NCI-H1436 treated with DMSO at 0.1 percent for 48 hours (cell line): ENCODE measurements at places on chromosomes 13 and 19.

DNA sequence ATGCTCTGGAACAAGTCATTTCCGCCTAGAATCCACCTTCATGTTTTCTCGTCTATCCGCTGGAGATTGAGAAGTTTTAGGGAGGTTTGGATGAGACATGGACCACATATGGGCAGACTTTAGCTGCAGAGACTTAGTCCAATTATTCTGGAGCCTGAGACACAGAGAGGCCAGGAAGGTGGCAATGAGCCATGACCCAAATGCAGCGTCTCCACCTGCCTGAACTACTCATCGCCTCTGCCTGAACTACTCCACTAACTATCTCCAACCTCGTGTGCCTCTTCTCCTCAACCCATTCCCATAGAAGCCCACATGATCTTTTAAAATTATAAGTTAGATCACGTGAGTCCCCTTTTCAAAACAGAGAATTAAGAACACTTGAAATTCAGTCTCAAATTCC lies 5.6 kb downstream of the PLEKHA4 start:
- DNase-seq, result no peak

- no peak for DNase-seq
Observed at GRCh38 chr13:113178070-113178895, 19.8 kb downstream of the PROZ start.

- no peak for DNase-seq
Observed at GRCh38 chr13:109821103-109821502, 34.7 kb upstream of the IRS2 start.

DNA sequence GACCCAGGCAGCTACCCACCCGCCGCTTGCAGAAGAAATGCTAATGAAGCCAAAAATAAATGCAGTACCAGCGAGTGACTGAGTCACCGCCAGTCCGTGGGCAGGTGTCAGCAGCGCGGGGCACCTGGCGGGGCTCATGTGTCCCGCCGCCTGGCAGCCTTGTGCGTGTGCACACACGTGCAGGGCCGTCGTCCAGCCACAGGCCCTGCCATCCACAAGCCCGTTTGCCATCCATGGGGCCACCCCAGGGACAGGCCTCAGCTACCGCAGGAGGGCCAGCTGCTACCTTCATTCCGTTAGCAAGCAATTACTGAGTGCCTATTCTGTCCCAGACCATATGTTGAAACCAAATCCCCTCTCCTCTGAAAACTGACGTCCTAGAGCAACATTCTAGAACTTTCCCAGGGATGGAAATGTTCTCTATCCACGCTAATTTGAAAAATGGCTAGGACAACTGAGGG lies 20.5 kb downstream of the NCAN start:
- no peak for DNase-seq

GRCh38 chr13:36839981-36840380 lies 21.0 kb downstream of the RFXAP start:
- DNase-seq, result no peak

DNA sequence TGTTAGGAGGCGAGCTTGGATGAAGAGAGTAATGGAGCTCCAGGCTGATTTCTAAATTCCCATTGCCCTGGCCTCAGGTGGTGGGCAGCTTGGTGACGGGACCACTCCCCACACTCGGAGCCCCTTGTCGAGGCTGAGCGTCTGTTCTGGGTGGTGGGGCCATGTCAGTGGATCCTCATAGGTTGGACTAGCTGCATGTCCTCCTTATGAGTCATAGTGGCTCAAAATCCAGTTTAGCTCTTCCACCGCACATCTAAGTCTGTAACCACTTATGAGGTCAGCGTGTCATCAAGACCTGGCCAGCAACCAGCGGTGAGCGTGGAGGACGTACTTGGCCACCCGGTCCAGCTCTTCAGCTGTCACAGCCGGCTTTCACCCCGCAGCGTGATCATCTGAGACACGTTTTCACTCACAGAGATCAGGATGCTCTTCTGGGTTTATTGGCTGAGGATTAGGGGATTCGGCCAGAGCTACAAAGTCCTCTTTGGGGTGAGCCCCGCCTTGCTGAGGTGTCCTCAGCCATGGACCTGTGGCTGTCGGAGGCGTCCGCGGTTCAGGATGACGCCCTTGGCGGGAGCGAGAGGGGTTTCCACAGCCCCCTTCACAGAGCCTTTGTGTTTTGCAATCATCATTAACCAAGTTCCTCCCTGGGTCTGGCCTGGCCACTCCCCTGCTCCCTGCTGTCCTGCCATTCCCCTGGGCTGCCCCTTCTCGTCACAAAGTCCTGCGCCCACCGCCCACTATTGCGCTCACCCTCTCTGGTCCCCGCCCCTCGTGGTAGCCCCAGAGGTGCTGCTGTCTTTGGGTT lies 41.9 kb downstream of the ADPRHL1 start:
- DNase-seq, result no peak

GRCh38 chr19:30781519-30781918 lies 409.3 kb downstream of the ZNF536 start:
- no peak for DNase-seq

GRCh38 chr19:1068009-1069001 lies 1.3 kb downstream of the ARHGAP45 start:
- DNase-seq, result no peak

DNA sequence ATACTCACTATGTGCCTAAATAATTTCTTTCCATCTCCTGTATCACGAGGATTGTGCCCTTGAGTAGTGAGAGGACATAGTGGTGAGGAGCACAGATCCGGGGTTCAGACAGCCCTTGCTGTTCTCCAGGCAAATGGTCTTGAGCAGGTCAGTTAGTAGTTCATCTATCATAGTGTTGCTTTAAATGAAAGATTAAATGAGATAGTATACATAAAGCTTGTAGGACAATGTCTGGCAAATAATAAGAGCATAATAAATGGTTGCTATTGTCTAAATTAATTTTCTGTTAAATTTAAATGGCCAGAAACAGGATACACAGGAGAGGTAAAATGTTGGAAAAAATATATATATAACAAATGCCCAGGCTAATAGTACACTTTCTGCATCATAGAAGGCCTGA lies 23.4 kb downstream of the FAM124A start:
- no peak for DNase-seq

GRCh38 chr19:33317517-33317916 lies 15.2 kb upstream of the CEBPA start:
- DNase-seq, result no peak

DNA sequence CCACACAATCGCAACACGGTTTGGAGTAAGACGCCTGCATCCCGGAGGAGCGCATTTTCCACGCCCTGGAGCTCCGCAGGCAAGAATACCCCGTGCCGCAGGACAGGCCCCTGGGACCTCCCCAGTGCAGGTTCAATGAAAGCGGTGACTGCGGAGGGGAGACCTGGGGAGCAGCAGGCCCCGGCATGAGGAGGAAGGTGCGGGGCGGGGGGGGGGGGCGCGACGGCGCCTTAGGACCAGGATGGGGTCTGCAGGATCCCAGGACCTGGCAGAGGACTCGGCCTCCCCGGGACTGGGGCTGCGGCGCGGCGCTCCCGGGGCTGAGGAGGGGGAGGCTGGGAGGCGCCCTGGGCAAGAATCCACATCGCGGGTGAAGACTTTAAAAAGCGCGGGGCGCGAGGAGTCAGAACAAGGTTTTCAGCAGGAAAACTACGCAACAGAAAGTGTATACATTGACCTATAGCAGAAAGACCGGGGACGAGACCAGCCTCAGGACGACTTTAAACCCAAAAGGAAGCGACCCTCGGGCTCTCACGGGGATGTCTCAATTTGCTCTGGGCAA lies 432 bp downstream of the ZNF611 start:
- DNase-seq, result no peak

DNA sequence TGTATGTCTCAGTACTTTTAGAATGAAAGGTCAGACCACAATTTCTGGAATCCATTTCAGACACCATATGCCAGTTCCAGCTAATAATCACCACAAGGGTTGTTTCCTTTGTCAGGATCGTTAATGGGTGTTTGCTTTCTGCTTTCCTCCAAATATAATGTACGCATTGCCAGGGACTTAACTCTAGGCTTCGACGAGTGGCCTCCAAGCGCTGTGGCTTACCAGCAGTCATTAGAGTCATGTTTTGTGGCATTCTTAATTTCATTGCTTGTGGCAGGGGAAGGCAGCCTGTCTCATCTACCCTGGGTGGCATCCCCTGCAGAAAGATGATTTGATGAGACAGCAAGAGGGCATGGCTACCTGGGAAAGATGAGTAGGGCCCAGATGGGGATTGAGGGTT lies 22.5 kb downstream of the SAFB start:
- no peak for DNase-seq

GRCh38 chr19:45528744-45529419 lies 21.6 kb downstream of the VASP start:
- no peak for DNase-seq

GRCh38 chr13:45700971-45701900 lies 884 bp upstream of the CBY2 start:
- no peak for DNase-seq

- no peak for DNase-seq
Observed at GRCh38 chr13:99477493-99477892, 23.8 kb upstream of the TM9SF2 start.

DNA sequence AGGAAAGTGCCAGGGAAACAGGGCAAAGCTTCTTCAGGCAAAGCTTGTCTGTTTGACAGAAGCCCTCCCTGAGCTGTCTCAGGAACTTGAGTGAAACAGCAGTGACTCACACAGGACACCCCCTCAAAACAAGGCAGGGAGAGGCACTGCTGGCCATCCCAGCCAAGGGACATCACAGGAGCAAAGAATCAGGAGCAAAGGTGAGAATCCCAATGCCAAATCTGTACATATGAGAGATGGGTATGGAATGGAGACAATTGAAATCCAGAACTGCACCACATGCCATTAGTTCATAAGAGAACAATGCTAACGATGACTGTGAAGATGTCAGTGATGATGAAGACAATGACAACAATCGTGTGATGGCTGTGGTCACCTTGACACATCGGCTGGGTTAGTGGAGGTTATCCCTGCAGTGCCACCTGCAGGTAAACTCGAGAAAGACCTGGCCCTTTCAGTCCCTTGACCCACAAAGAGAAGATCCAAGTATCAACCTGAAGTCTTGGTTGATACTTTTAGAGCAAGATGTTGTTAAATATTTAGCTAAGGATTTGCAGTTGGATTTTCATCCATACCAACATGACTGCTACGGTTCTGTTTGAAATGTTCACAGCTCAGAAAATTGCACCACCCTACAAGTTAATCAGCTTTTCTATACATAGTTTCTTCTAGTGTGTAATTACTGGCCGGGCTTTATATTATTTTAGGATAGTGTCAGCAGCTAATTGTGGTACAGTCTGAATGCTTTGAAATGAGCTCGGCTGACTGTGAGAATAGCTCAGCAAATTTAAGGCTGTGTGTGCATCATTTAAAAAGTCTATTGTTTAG lies 42.0 kb upstream of the IPO5 start:
- DNase-seq, result no peak
